ENCODE measurements at places on chromosomes 7 and 10.

GRCh38 chr7:107446988-107447387, 22.9 kb upstream of the GPR22 start:
- no peak overlapping the region for H3K4me3 ChIP-seq
- no peak for DNase-seq
- no peaks in the 10 kb centered on the region for H3K27me3 ChIP-seq
- H3K36me3 ChIP-seq, result peaks cover 17% of the 10 kb centered on the region

DNA sequence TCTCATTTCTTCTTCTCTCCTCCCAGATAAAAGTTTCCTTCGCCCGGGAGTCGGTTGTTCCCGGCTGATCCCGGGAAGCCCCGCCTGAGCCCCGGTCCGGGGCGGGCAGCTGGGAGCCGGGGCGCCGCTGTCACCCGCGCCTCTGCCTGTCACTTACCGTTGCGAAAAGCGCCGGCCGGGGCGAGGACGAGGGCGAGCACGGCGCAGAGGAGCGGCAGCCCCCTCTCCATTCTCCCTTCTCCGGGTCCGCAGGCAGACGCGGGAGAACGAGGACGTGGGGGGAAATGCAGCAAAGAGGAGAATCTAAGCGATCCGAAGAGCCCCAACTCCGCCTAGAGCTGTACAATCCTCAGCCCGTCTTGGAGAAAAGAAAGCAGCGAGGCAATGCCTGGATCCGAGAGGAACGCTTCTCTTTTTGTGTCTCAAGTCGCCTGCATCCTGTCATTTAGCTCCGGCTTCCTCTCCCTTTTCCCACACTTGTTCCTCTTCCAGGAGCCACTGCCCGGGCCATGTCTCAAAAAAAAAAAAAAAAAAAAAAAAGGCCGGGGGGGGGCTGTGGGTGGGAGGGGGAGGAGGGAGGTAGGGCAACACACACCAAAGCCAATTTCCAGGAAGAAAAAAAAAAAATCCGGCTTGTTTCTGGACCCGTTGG, at the start of gene NRP1:
Gene NRP1, minus strand, starts transcription at position 515 of the 652 bp plus-strand sequence. Its CDS starts 285 bp downstream, at position 230.
- H3K4me3 ChIP-seq, result peak within 1 kb of the TSS; percentile 60
- peaks cover 67% of the 10 kb centered on the region for H3K27me3 ChIP-seq
- DNase-seq, result peak; percentile 27
- peaks cover 18% of the 10 kb centered on the region for H3K4me1 ChIP-seq
- no peaks in the 10 kb centered on the region for H3K36me3 ChIP-seq

DNA sequence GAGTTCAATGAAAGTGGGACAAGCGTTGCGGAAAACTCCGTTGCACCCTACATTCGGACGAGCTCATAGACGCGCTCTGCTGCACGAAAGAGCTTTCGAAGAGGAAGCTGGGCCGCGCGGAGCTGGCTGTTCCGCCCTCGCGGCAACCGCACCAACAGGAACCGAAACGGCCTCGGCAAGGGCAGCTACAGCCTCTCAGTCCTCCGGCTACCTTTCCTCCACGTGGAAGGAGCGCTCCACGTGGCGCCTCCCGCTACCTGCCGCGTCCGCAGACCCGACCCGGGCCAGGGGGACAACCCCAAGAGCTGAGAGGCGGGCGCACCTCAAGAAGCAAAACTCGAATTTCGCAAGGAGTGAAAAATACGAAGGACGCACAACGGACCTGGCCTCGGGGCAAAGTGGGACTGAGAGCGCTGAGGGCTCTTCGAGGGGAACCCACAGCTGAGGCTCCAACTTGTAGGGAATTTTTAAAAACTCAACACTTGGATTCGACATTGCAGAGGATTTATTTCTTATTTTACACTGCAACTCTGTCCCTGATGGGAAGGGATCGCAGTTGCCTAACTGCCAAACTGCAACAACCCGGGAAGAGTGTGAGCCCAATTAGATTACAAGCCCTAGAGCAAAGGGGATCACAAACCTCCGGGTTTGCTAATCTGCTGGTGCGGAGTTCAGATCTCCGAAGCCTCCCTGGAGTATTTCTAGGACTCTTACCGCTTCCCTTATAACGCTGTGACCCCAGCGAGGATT, 1.4 kb downstream of the HPSE2 start:
- H3K27ac ChIP-seq, result no peak overlapping the region
- DNase-seq, result peak; percentile 72
- H3K27me3 ChIP-seq, result peaks cover 71% of the 10 kb centered on the region
- peak overlapping the region; percentile 58 for H3K4me3 ChIP-seq
- peaks cover 1% of the 10 kb centered on the region for H3K36me3 ChIP-seq
- peaks cover 23% of the 10 kb centered on the region for H3K4me1 ChIP-seq

GRCh38 chr10:127441350-127442219, 107.5 kb upstream of the NPS start:
- H3K27me3 ChIP-seq, result no peaks in the 10 kb centered on the region
- no peak overlapping the region for H3K4me3 ChIP-seq
- no peak overlapping the region for H3K27ac ChIP-seq
- H3K36me3 ChIP-seq, result no peaks in the 10 kb centered on the region
- no peaks in the 10 kb centered on the region for H3K4me1 ChIP-seq
- DNase-seq, result no peak

GRCh38 chr7:37927773-37928444, 7.5 kb downstream of the EPDR1 start:
- H3K27me3 ChIP-seq, result peaks cover 9% of the 10 kb centered on the region
- H3K4me1 ChIP-seq, result no peaks in the 10 kb centered on the region
- no peak overlapping the region for H3K27ac ChIP-seq
- DNase-seq, result no peak

- H3K27me3 ChIP-seq, result peaks cover 49% of the 10 kb centered on the region
- H3K4me3 ChIP-seq, result peak within 1 kb of the TSS; percentile 45
- peaks cover 8% of the 10 kb centered on the region for H3K4me1 ChIP-seq
- no peaks in the 10 kb centered on the region for H3K36me3 ChIP-seq
- DNase-seq, result peak; percentile 27
Observed at GRCh38 chr10:71396711-71397295, at the start of gene CDH23. Gene CDH23, plus strand, starts transcription at chr10:71396920. Its CDS starts 42,912 bp downstream, at chr10:71439832.

GRCh38 chr7:48587475-48587874, 336.9 kb upstream of the CDC14C start:
- DNase-seq, result no peak
- H3K4me3 ChIP-seq, result no peak overlapping the region
- H3K36me3 ChIP-seq, result no peaks in the 10 kb centered on the region
- H3K4me1 ChIP-seq, result no peaks in the 10 kb centered on the region

- H3K27ac ChIP-seq, result no peak overlapping the region
- H3K36me3 ChIP-seq, result no peaks in the 10 kb centered on the region
- H3K27me3 ChIP-seq, result no peaks in the 10 kb centered on the region
Observed at GRCh38 chr7:37738321-37738720, 54.8 kb downstream of the GPR141 start.

DNA sequence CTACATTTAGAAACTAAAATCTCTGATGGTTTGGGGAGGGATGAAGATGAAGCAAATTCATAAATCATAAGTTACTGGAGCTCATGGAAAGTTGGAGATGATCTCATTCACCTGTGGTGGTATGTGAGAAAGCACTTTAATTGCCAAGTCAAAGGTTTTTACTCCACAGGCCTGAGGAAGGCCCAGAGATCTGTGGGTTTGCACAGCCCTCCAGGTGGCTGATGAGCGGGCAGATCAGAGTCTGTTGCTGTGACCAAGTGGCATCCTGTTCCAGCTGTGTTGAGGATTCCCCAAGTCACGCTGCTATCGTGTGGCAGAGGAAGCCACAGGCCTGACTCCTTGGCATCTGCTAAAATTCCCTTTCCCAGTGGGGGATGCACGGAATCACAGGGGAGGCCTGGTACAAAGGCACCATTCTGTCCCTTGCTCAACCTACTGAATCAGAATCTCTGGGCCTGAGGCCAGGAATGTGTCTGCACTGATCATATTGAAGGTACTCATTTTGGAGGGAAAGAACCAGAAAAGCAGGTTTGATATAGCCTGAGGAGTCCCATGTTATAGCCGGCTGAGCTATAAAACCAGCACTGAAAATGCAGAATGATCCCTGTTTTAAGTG, 19.7 kb upstream of the DDC start:
- H3K27me3 ChIP-seq, result peaks cover 14% of the 10 kb centered on the region
- H3K27ac ChIP-seq, result no peak overlapping the region
- no peaks in the 10 kb centered on the region for H3K4me1 ChIP-seq
- H3K4me3 ChIP-seq, result no peak overlapping the region

DNA sequence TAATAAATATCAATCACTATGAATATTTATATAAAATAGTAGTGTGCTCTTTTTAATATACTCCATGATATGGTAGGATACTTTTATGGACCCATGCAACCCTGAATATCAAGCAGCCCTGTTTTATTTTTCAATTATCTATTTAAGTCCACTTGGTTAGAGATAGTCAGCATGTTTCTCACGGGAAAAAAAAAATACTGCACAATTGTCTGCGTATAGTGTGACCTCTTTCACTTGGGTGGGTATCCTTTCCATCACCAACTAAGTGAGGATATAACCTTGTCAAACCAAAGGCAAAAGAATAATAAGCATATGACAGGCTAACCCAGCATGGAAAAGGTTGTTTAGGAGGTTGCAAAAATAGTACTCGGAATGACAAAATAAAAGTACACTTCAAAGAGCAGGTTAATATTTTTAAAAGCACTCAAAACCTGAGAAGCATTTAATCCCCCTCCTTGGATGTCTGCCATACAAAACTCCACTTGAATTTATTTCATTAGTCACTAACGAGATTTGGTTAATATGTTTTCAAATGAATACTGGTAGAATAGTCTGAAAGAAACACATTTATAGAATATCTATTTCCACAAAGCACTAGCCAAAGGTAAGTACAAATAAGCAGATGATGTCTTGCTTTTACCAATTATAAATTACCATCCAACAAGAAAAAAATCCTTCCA, 76.5 kb downstream of the IMMP2L start:
- no peak for DNase-seq
- H3K27me3 ChIP-seq, result no peaks in the 10 kb centered on the region
- peaks cover 7% of the 10 kb centered on the region for H3K36me3 ChIP-seq
- H3K27ac ChIP-seq, result no peak overlapping the region
- H3K4me1 ChIP-seq, result no peaks in the 10 kb centered on the region

DNA sequence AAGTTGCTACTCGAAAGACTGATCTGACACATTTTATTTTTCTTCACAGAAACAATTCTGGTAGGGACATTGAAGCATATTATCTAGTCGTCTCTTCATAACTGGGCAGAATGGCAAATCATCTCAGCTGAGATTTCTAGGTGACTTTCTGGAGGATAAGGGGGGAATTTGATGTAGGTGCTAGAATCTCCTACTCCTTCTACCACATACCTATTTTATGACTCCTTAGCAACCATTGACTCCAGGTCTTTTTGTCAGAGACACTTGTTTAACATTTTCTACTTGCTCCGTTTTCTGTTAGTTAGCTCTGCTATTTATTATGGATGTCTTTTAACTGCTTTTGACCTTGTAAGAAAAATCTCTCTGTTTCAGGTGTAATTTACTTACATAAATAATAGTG, 380.9 kb upstream of the SEMA3C start:
- no peaks in the 10 kb centered on the region for H3K36me3 ChIP-seq
- no peaks in the 10 kb centered on the region for H3K27me3 ChIP-seq
- no peaks in the 10 kb centered on the region for H3K4me1 ChIP-seq
- no peak for DNase-seq

DNA sequence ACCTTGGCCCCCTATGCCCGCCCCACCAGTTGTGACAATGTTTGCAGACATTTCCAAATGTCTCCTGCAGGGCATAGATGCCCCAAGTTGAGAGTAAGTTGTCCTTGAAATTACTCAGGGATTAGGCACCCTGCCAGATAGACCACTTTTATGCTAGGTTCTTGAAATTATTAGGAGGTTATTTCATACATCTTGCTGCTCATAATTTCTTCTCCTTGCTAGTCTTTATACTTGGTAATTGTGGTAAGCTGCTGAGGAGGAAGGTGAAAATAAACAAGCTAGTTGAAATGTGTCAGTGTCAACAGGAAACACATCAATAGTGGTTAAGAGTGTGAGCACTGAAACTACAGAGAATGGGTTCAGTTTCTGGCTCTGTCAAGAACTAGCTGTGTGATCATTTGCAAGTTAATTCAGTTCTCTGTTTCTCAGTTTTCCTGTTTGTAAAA, 63.7 kb upstream of the AOAH start:
- no peak overlapping the region for H3K4me3 ChIP-seq
- DNase-seq, result no peak
- H3K36me3 ChIP-seq, result no peaks in the 10 kb centered on the region
- H3K27me3 ChIP-seq, result no peaks in the 10 kb centered on the region
- H3K4me1 ChIP-seq, result peaks cover 66% of the 10 kb centered on the region

- H3K27ac ChIP-seq, result no peak overlapping the region
- no peak overlapping the region for H3K4me3 ChIP-seq
Observed at GRCh38 chr10:3700531-3701076, 84.4 kb downstream of the KLF6 start.

- peaks cover 9% of the 10 kb centered on the region for H3K4me1 ChIP-seq
- H3K4me3 ChIP-seq, result no peak overlapping the region
- H3K27ac ChIP-seq, result no peak overlapping the region
- DNase-seq, result peak; percentile 57
- H3K36me3 ChIP-seq, result no peaks in the 10 kb centered on the region
Observed at GRCh38 chr10:8586504-8586903, 532.0 kb downstream of the GATA3 start.

Measured in activated CD4-positive, alpha-beta T cell treated with anti-CD3 and anti-CD28 coated beads for 36 hours (primary cell).